ENCODE measurements at places on chromosomes 11 and 22.

GRCh38 chr11:102252339-102252891 lies 64.9 kb upstream of the BIRC3 start:
- no peak for DNase-seq

- no peak for DNase-seq
Observed at GRCh38 chr11:10695833-10696232, 2.3 kb upstream of the IRAG1 start.

DNA sequence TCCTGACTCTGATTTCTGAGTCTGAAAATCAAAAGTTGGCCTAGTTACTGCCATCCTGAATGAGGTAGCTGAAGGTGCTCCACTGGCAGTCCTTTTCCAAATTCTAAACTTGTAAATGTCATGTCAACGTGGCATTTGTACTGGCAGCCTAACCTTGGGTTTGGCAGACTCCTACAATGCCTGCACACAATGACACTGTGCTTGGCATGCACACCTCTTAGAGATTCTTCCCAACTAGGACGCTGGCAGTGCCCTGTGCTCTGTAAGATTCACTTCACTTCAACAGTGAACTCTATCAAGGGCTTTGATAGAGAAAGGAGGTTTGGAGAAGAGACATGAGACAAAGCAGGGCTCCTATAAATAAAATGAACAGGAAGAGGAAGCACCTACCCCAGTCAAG lies 21.9 kb upstream of the PPP2R1B start:
- no peak for DNase-seq

DNA sequence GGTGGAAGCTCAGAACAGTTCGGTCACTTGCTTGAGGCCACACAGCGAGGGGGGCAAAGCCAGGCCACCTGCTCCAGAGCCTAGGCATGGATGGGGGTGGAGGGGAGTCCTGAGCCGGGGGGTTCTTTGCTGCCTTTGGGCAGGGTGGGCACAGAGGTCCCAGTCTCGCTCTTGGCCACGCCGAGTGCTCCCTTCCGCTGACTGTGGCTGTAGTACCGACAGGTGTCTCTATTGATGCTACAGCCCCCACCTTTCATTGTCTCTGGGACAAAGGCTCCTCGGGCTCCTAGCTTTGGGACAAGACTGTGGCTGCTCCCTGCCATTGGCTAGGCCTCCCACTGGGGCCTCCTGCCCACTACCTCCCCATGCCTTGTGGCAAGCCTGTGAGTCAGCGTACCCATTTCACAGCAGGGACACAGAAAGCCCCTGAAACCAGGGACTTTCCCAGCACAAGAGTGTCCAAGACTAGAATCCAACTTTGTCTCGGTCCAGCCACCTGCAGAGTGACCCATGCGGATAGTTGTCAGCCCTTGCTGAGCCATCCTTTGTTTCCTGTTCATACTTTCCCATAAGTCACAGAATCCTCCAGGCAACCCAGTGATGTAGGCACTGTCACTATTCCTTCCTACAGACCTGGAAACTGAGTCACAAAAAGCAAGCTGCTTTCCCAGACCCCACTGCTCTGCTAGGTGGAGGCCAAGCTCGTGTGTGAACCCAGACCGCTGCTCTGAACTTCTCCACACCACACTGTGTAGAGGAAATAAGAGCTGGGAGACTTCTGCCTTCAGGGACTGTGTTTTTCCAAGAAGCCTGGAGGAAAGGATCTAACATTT lies 17.2 kb downstream of the MYEOV start:
- no peak for DNase-seq

- no peak for DNase-seq
Observed at GRCh38 chr22:33598821-33599220, 321.5 kb downstream of the LARGE1 start.

DNA sequence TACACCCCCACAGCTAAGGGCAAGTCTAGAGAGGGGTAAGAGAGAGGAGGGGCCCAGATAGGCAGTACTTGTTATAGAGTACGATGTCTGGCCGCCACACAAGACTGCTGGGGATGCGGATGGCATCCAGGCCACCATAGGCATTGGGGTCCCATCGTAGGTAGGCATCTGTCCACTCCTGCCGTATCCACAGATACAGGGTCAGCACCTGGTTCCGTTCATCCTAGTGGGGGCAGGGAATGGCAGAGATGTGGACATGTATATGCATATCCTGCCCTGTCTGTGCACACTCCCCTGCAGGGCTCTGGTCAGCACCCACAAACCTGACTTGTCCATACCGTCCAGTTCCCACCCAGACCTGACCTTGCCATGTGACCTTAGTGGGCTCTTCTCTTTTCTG lies 2.1 kb downstream of the CHRNA10 start:
- no peak for DNase-seq

All from CD4-positive, alpha-beta T cell treated with Interleukin-6 at 100 ng/mL for 8 hours (primary cell).